ENCODE measurements at places on chromosomes 13 and 19.

DNA sequence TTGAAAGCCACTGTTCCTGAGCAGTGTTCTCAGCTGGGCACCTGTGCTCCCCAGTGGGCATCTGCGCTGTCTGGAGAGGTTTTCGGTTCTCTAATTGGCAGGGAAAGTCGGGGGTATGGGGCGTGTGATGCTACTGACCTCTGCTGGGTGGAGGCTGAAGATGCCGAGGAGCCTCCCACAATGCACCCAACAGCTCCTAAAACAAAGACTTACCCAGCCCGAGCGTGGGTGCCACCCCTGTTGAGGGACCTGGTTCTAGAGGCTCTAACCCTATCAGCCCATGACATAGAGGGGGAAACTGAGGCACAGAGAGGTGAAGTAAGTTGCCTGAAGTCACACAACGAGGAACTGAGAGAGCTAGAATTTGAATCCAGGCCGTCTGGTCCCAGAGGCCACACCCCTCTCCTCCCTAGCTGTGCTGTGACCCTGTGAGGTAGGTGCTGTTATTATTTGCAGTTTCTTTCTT lies 2.3 kb downstream of the SPACA4 start:
- peak; percentile 69 for DNase-seq

- no peak for DNase-seq
Measured at GRCh38 chr13:80235967-80236302, 105.0 kb downstream of the SPRY2 start.

GRCh38 chr19:41439441-41440222 lies at the start of gene DMAC2:
DMAC2 (minus strand) TSS chr19:41439912; CDS start chr19:41439899, 13 bp downstream.
- DNase-seq: peak; percentile 95

DNA sequence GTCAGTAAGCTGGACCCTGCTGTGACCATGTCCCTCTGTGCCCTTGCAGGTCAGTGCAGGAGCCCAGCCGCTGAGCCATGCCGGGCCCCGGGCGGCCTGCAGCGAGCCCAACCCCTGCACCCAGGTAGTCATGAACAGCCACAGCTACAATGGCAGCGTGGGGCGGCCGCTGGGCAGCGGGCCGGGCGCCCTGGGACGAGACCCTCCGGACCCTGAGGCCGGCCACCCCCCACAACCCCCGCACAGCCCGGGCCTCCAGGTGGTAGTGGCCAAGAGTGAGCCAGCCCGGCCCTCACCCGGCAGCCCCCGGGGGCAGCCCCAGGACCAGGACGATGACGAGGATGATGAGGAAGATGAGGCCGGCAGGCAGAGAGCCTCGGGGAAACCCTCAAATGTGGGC lies 6.9 kb downstream of the KCNN1 start:
- DNase-seq: no peak

GRCh38 chr13:33334831-33335230 lies 49.3 kb upstream of the STARD13 start:
- no peak for DNase-seq

DNA sequence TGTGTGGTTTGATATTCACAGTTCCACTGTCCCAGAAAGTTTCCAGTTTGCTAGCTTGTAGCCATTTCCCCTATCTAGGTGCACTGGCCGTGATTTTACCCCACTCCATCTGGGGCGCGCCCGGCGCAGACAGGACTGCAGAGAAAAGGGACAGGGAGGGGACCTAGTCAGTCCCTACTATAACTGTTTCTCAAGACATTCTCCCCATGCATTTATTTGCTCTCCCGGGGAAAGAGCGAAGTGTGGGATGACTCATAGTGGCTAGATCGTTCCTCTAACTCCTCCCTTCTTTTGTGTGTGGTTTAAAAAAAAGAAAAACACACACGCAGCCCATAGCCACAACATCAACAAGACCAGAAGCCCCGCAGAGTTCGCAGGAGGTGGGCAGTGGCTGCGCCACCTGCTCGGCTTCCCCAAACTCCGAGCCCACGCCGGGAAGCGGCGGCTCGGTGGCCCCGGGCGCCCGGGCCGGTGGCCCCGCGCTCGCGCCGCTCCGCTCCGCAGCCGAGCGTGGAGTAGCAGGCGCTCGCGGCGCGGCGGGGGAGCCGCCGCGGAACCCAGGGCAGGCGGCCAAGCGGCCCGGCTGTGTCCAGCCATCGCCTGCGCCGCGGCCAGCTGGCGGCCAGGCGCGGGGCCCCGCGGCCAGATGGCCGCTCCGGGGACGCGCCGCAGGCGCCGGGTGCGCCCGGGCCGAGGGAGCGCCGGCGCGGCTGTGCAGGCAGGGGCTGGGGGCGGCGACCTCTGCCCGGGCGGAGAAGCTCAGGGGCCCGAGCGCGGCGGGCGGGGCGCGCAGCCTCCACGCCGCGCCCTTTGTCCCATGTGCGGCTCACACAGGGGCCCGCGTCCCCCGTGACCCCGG lies 653 bp downstream of the TMTC4 start:
- DNase-seq: peak; percentile 37

GRCh38 chr13:54241719-54242118 lies 1213.1 kb downstream of the OLFM4 start:
- DNase-seq: no peak

GRCh38 chr19:41128692-41129091 lies 14.5 kb downstream of the CYP2F1 start:
- no peak for DNase-seq

DNA sequence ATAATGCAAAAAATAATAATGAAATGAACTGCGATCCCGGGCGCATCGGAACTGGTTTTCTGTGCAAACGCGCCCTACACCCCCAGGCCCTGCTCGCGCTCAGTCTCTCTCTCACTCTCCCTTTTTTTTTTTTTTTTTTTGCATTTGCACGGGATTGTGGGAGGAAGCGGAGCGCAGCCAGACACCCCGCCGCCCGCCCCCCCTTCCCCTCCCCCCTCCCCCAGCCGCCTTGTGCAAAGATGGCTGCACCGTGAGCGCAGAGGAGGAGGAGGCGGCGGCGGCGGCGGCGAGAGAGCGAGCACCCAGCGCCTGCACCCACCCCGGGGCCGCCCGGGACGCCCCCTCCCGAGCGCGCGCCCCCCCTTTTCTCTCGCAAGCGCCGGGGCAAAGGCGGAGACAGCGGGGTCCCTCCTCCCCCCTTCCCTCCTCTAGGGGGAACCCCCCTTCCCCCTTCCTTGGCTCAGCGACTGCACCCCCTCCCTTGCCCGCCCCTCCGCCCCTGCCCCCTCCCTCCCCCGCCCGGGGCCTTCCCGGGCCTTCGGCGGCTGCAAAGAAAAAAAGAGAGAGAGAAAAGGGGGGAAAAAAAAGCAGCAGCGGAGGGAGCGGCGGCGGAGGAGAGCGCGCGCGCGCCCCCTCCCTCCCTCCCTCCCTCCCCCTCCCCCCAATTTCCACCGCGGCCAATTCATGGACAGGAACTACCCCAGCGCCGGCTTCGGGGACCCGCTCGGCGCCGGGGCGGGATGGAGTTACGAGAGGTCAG lies at the start of gene PRR12:
Gene PRR12 (plus strand): TSS at position 212 of the 760 bp plus-strand sequence. CDS start 473 bp downstream, at position 685.
- DNase-seq: peak; percentile 78
